ENCODE measurements at places on chromosomes 5 and 9.

DNA sequence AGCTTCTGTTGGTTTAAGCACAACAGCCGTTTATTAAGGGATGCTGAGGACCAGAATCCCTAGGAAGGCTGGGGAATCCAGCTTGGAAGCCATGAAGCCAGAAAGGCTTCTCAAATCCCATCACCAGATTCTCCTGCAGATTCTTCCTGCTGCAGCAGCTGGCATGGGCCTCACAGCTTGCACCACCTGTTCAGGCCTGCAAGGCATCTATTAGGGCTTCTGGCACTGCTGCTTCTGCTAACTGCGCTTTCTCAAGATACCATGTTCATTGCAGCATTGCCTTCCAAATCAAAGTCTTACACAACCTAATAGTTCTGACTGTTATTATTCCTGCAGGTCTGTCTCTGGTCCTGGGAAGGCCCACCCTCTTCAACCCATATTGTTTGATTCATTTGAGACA lies 51.2 kb upstream of the ZNF366 start:
- peak overlapping the region; percentile 45 for H3K27ac ChIP-seq
- peaks cover 6% of the 10 kb centered on the region for H3K4me1 ChIP-seq
- DNase-seq, result no peak
- H3K36me3 ChIP-seq, result no peaks in the 10 kb centered on the region
- no peak overlapping the region for H3K4me3 ChIP-seq
- H3K27me3 ChIP-seq, result no peaks in the 10 kb centered on the region

- H3K27me3 ChIP-seq, result no peaks in the 10 kb centered on the region
- DNase-seq, result no peak
- no peaks in the 10 kb centered on the region for H3K4me1 ChIP-seq
- H3K36me3 ChIP-seq, result no peaks in the 10 kb centered on the region
- no peak overlapping the region for H3K4me3 ChIP-seq
Measured at GRCh38 chr5:38289457-38289856, 31.1 kb downstream of the EGFLAM start.

GRCh38 chr9:110168486-110168885 lies 39.5 kb downstream of the C9orf152 start:
- H3K27ac ChIP-seq, result no peak overlapping the region
- H3K36me3 ChIP-seq, result peaks cover 9% of the 10 kb centered on the region
- no peak for DNase-seq
- no peaks in the 10 kb centered on the region for H3K4me1 ChIP-seq
- no peak overlapping the region for H3K4me3 ChIP-seq

GRCh38 chr5:100409660-100410151 lies 125.5 kb upstream of the FAM174A start:
- no peaks in the 10 kb centered on the region for H3K4me1 ChIP-seq
- H3K36me3 ChIP-seq, result no peaks in the 10 kb centered on the region
- no peaks in the 10 kb centered on the region for H3K27me3 ChIP-seq
- no peak overlapping the region for H3K27ac ChIP-seq

DNA sequence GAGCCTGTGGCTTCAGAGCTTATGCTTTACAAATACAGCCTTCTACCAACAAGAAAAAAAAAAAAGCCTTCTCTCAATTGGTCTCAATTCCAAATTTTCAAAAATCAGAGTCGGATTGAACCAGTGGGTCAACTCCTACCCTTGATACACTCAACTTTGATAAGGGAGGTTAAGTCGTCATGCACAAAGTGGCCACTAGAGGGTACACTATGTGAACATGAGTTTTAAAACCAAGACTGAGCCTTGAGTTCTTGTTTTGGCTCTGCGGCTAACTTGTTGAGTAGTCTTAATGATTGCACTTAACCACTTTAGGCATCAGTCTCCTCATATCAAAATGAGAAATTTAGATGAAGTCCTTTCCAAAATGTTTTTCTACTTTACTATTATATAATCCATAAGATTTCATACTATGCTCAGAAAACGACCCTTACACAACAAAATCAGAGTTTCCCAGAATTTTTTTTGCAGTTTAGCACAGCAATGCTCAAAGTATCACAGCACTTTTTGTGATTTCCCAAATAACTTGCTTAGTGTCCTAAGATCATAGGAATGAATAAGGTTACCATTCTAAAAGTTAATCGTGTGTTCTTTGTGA lies 92.9 kb upstream of the MTAP start:
- DNase-seq, result peak; percentile 14
- H3K4me3 ChIP-seq, result no peak overlapping the region
- no peaks in the 10 kb centered on the region for H3K36me3 ChIP-seq
- no peaks in the 10 kb centered on the region for H3K27me3 ChIP-seq
- no peak overlapping the region for H3K27ac ChIP-seq

DNA sequence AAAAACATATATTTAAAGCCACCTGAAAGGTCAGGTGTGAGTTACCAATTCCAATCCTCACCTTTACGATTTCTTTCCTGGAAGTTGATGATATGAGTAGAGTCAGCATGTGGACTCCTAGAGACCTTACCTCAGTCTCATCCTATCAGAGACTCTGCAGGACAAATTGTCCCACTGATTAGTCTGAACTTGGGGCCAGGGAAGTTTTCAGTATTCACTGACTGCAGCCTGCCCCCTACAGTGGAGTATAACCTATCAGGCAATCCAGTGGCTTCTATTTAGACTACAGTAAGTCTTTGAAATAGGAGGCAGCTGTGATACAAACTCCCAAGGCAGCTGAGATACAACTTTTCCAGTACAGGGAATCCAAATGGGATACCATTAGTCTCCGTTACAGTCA lies 449.4 kb upstream of the CDH10 start:
- DNase-seq, result no peak
- H3K4me3 ChIP-seq, result no peak overlapping the region
- H3K27me3 ChIP-seq, result no peaks in the 10 kb centered on the region
- H3K27ac ChIP-seq, result no peak overlapping the region
- no peaks in the 10 kb centered on the region for H3K4me1 ChIP-seq

All from kidney (tissue), 22 donors.